ENCODE measurements at places on chromosomes 6 and 20.

- DNase-seq = no peak
Observed at GRCh38 chr6:115932481-115932880, 128.2 kb downstream of the FRK start.

DNA sequence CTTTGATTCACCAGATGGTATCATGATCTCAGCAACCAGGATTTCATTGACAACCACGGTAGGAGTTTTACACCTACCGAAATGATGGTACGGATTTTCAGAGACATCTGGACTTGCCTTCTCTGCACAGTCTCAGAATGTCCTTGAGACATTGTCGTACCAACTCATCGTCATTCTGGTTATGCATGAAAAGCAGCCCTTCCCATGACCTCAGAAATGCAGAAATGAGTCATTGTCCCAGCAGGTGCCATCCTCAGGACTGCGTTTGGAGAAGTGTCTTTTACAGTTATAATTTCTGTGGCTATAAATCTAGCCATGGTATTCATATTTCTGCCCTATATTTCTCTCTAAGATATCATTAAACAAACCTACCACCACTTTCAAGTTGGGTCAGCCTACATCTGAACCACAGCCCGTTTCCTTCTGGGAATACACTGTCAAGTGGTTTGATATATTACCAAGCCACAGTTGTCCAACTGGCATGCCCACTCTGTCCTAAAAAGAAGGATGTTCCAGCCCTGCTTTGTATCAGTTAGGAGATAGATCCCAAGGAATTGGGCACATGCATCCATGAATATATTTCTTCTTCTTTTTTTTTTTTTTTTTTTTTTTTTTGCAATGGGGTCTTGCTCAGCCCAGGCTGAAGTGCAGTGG, 7.5 kb upstream of the BFSP1 start:
- DNase-seq = no peak

- no peak for DNase-seq
Observed at GRCh38 chr6:4751823-4752464, 24.3 kb upstream of the CDYL start.

DNA sequence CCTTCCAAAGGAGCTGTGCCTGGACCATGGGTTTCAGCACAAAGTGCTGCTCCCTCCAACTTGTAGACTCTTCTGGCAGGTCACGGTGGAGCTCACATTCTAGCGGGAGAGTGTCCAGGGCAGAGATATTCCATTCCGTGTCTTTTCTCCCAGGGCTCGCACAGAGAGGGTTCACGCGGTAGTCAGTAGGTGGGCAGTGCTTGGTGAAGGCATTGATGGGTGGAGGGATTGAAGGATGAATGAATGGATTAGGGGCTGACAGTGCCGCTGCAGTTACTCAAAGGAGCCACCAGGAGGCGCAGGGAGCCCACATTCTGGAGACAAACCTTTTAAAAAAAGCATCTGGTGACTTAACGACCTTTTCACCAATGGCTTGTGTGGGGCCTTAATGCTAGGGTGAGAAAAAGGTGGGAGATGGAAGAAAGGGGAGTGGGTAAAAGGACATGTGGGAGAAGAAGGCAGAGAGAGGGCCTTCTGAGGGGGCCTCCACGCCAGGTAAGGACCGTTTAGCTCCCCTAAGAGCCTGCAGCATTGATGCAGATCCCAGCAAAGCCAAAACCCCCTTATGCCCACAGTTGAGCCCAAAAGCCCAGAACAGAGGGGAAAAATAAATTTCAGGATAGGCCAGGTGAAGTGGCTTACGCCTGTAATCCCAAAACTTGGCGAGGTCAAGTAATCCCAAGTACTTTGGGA, 17.5 kb upstream of the FAM110A start:
- DNase-seq = peak; percentile 43

DNA sequence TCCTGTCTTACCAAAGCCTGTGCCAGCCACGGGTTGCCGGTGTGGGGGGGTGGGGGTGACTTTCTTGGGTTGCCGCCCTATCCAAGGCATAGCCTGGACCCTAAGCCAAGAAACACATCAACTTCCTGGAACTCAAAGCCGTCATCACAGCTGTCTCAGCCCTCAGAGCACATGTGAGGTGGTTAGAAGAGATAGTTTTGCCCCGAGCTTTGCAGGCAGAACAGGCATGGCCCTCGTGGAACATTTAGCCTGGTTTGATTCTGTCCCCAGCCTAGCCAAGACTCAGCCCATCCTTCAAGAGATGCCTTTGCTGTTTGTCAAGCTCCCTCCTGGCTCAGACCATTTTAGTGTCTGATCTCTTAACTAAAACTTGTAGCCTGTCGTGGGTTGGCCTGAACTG, 64.9 kb downstream of the RREB1 start:
- DNase-seq = no peak

DNA sequence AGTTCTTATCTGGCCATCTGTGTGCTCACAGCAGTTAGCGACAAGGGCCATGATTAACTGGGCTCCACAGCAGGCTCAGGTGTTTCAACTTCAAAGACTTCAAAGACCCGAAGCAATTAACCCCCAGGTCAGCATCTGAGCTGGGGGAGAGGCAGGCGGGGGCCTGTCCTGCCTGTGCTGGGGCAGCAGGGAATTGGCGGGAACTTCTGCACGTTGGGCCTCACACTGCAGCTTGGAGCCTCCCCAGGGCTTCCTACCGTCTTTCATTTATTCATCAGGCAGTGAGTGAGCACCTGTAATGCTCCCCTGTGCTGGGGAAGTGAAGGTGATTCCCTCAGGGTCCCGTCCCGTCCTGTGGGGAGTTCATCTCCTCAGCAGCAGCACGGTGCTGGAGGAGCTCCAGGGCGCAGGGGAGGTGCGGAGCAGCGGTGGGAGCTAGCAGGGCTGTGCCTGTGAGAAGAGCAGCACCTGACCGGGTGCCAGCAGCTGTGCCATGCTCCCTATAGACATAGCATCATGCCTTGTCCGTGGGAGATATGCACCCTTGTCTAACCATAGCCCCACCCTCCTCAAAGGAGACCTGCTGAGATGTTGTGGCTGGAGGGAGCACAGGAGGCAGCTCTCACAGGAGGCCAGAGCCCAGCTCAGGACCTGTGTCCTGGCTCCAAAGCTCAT, 51.8 kb upstream of the FRMD1 start:
- no peak for DNase-seq

DNA sequence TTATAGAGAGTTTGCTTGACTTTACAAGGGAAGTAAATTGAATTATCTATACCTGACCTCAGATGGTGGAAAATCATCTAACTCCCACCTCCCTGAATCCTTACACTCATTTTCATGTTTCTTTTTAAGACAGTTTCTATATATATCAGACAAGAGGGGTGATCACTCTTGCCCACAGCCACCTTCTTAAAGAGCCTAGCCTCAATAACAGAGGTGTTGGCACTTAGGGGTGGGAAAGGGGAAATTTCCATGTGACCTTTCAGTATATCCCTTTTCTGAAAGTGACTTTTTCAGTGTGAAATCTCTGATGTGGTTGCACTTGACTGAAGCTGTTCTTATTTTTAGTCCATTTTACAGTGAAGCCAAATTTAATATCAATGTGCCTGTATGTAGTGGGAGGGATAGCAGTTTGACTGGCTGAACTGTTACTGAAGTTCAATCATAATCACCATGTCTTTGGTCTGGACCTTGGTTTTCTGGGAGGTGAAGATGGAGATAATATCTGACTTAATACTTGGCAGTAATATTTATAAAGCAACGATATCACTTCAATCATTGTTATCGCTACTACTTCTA, 141.3 kb downstream of the MAP3K7 start:
- no peak for DNase-seq

DNA sequence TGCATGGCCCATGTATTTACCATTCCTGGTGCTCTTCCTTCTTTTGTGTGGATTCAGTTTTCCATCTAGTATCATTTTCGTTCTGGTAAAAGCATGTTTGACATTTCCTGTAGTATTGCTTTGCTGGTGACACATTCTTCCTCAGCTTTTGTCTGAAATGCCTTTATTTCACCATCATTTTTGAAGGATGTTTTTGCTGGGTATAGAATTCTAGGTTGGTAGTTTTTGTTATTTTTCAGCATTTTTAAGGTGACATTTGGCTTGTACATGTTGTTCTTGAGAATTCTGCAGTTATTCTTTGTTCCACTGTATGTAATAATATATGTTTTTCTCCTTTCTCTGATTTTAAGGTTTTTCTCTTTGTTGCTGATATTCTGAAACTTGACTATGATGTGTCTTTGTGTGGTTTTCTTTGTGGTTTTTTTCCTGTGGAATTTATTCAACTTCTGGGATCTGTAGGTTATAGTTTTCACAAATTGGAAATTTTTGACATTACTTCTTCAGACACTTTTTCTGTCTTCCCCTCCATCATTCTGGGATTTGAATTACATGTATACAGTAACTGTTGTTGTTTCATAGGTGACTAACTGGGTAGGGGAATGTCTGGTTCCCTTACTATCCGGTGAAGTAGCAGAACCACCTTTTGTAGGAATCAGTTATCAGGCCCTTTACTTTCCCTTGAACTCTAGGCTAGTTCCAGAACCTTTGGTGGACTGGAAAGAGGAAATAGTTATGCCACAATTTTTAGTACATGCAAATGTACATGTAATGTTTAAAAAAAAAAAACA, 30.2 kb downstream of the SNX9 start:
- DNase-seq = no peak

DNA sequence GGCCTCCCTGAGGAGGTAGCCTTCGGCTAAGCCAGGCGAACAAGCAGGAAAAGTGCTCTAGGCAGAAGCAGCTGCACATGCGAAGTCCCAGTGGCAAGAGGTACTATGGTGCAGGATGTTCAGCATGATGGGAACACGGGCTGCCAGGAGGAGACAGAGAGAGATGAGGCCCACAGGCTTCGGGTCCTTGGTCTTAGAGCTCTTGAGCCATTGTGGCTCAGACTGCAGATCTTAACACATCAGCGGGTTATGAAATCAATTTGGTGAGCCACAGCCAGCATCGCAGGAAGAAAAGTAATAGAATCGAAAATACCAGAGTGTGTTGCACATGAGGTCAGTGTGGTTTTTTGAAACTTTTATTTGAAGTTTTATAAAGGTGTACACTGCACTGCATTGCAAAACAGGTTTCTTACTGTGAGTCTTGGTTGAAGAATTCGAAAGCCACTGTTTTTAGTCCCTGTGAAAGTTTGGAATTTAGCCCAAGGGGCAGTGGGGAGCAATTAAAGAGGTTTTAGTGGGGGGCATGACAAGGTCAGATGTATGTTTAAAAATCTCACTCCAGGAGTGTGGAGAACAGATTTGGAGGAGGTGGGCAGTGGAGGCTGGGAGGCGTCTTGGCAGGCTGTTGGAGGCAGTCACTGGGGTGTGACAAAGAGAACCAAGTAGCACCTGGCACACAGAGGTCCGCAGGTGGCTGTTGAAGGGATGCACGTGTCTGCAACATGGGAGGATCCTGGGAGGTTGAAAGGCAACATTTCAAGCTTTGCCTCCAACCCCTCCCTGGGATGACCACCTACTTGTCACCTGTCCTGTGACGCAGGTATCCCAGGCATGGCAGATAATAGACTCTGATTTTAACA, 69.3 kb downstream of the EYA2 start:
- no peak for DNase-seq

DNA sequence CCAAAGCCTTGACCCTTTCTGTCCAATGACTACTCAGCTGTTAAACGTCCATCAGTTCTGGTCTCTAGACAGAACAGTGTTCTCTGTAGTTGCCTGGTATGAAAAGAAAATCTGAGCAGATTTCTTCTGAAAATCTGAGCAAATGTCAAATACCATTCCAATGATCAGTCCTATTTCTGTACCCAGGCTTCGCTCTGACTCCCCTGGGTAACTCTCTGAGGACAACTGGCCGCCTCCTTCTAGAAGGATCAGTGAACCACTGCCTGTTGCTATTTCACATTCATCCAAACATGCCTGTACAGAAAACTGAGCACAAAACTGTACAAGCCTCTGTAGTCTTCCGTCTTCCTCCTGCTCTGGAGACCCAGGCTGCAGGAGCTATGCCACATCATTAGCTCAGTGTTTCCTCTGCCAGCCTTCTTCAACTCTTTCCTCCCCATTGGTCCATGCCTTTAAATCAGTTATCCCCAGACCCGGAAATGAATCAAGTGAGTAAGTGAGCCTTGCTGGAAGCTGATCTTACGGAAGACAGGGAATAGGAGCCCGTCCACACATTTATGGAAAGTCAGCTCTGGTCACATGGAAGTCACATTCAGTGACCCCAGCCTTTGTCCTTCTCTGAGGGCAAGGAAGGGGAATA, 63.3 kb downstream of the DAAM2 start:
- DNase-seq = no peak

- no peak for DNase-seq
Observed at GRCh38 chr6:63352544-63353285, 32.9 kb upstream of the LGSN start.

- DNase-seq = no peak
Observed at GRCh38 chr6:163438940-163439335, 24.4 kb downstream of the QKI start.

GRCh38 chr6:3063733-3064700, 4.3 kb upstream of the RIPK1 start:
- peak; percentile 92 for DNase-seq

- no peak for DNase-seq
Observed at GRCh38 chr20:1402149-1402548, 9.3 kb upstream of the FKBP1A start.

- no peak for DNase-seq
Observed at GRCh38 chr6:18445228-18445627, 58.1 kb downstream of the RNF144B start.

GRCh38 chr6:150633486-150633834, 33.8 kb downstream of the PLEKHG1 start:
- no peak for DNase-seq

DNA sequence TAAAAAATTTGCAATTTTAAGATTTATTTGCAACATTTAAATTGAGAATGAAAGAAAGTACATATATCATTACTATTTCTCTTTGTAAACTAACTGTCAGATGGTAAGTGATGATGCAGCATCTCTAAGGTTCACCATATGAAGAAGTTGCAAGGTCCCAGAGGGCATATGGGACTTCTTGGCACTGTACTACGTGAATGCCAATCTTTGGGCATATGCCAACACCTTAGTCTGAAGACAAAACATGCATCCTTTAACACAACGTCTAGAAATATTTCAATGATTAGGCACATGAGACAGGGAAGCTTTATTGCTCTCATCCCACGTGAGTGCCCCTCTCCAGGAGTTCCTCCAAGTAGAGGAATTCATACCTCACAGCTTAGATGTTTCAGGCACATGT, 66.8 kb downstream of the CDK19 start:
- DNase-seq = no peak

- DNase-seq = no peak
Observed at GRCh38 chr6:35640017-35640664, 48.6 kb downstream of the FKBP5 start.

- no peak for DNase-seq
Observed at GRCh38 chr6:167420858-167421766, 96.2 kb downstream of the TTLL2 start.
